Activated CD4-positive, alpha-beta T cell treated with anti-CD3 and anti-CD28 coated beads, Interleukin-2, amount 10 ng/mL, durations not matched to agents 24 days and 14 days (primary cell): ENCODE measurements at places on chromosomes 4 and X. TPM values are rescaled to one million over a fixed set of nuclear protein-coding genes. Genes with fewer than 3 reads are reported as not detected.

DNA sequence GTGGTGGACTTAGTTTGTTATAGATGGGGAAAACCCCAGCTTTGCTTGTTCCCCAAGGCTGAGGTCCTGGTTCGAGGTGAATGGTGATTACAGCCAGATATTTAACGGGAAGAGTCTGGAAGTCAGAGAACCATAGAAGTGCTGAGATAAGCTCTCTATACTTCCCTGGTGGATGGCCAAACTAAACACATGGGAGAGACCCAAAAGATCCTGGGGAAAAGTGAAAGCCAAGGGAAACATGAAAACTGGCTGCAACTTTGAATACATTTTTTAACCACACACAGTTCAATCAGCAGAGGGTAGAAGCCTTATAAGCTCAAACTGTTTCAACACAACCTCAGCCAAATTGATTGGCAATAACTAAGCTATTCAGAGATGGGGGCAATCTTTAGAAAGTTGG is 29.3 kb upstream of the SRPX start:
- H3K27ac ChIP-seq: no peak overlapping the region
- no peaks in the 10 kb centered on the region for H3K4me1 ChIP-seq
- no peak overlapping the region for H3K4me3 ChIP-seq
- H3K27me3 ChIP-seq: peaks cover 3% of the 10 kb centered on the region

DNA sequence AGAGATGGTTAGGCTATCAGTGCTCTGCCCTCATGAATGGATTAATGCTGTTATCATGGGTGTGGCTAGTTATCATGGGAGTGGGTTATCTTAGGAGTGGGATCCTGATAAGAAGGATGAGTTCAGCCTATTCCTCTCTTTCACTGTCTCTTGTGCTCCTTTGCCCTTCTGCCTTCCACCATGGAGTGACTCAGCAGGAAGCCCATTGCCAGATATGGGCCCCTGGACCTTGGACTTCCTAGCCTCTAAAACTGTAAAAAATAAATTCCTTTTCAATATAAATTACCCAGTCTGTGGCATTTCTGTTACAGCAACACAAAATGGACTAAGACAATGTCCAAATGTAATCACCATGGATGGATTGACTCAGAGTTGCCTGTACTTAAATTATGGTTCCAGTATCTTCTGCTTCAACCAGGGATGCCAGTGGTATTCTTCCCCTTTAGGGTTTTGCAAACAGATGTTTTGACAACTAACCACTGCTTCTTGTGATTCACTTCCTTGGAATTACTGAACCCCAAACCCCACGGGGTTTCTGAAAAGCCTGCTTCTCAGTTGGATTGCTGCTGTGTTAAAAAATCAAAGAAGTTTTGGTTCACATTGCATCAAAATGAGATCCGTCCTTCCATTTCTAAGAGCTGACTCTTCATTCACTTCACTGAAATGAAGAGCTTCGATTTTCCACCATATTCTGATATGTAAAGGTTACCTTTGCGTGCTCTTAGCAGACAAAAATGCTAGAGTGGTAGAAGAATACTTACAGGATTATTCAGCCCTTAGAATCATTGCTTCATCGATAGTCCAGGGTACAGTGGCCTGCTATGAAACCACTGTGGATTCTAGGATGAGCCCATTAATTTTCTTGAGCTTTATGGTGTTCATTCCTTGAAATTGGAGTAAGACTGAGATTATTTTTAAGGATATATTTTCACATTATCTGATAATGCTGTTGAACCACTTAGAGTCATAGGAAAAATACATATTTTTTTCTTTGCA is 107.7 kb downstream of the FRMPD4 start:
- H3K27me3 ChIP-seq: no peaks in the 10 kb centered on the region

- DNase-seq: peak; percentile 67
- H3K4me1 ChIP-seq: peaks cover 53% of the 10 kb centered on the region
- peak overlapping the region; percentile 69 for H3K27ac ChIP-seq
- H3K27me3 ChIP-seq: no peaks in the 10 kb centered on the region
- H3K4me3 ChIP-seq: peak overlapping the region; percentile 56
- peaks cover 58% of the 10 kb centered on the region for H3K36me3 ChIP-seq
Measured at GRCh38 chr4:184384056-184384809, 90.1 kb downstream of the IRF2 start.

Gene FAM47A
- not detected in 2 replicates for total RNA-seq

- no peaks in the 10 kb centered on the region for H3K27me3 ChIP-seq
- no peak for DNase-seq
- no peaks in the 10 kb centered on the region for H3K4me1 ChIP-seq
- H3K4me3 ChIP-seq: no peak overlapping the region
- no peak overlapping the region for H3K27ac ChIP-seq
Measured at GRCh38 chr4:132071815-132072214, 1077.3 kb upstream of the PCDH10 start.

GRCh38 chrX:37926700-37927099 is 79.3 kb upstream of the DYNLT3 start:
- H3K27ac ChIP-seq: no peak overlapping the region
- peaks cover 4% of the 10 kb centered on the region for H3K4me1 ChIP-seq
- DNase-seq: no peak
- no peaks in the 10 kb centered on the region for H3K27me3 ChIP-seq
- no peaks in the 10 kb centered on the region for H3K36me3 ChIP-seq

Gene IL3RA
- 3.1 and 3.4 TPM in 2 replicates for total RNA-seq

Gene STOX2
- not detected in 2 replicates for total RNA-seq

Gene PABPC1L2B
- not detected in 2 replicates for total RNA-seq

DNA sequence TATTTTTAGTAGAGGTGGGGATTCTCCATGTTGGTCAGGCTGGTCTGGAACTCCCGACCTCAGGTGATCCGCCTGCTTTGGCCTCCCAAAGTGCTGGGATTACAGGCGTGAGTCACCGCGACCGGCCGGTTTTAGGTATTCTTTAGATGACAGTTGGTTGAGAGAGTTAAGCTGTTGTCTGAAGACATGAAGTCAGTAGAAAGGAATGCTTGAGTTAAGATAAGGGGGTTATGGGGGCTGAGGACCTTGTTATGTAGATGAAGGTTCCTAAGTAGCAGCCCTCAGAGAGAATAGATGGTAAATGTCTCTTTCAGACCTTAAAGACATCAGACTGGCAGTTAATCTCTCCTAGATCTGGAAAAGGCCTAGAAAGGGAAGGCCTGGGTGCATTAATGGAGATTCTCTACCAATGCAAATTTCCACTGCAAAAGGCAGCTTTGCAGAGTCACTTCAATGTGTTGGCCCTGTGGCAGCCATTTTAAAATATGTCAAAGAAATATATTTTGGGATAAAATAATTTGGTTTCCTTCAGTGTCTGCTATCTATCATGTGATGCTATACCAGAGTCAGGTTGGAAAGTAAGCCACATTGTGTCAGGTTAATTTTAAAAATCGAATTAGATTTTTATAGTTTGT is 6.4 kb upstream of the ZNF674 start:
- peaks cover 23% of the 10 kb centered on the region for H3K36me3 ChIP-seq
- no peak for DNase-seq
- H3K4me1 ChIP-seq: peaks cover 4% of the 10 kb centered on the region
- H3K27ac ChIP-seq: no peak overlapping the region
- H3K27me3 ChIP-seq: no peaks in the 10 kb centered on the region
- H3K4me3 ChIP-seq: no peak overlapping the region

- H3K27ac ChIP-seq: no peak overlapping the region
- no peaks in the 10 kb centered on the region for H3K36me3 ChIP-seq
- H3K4me1 ChIP-seq: no peaks in the 10 kb centered on the region
- DNase-seq: no peak
- no peak overlapping the region for H3K4me3 ChIP-seq
- no peaks in the 10 kb centered on the region for H3K27me3 ChIP-seq
Measured at GRCh38 chr4:149055624-149056023, 613.4 kb upstream of the NR3C2 start.

GRCh38 chrX:100587861-100588260 is 3.1 kb downstream of the TNMD start:
- DNase-seq: no peak
- no peak overlapping the region for H3K4me3 ChIP-seq
- no peak overlapping the region for H3K27ac ChIP-seq

GRCh38 chrX:120453985-120454384 is 15.1 kb downstream of the LAMP2 start:
- DNase-seq: no peak
- no peak overlapping the region for H3K27ac ChIP-seq
- no peaks in the 10 kb centered on the region for H3K27me3 ChIP-seq

DNA sequence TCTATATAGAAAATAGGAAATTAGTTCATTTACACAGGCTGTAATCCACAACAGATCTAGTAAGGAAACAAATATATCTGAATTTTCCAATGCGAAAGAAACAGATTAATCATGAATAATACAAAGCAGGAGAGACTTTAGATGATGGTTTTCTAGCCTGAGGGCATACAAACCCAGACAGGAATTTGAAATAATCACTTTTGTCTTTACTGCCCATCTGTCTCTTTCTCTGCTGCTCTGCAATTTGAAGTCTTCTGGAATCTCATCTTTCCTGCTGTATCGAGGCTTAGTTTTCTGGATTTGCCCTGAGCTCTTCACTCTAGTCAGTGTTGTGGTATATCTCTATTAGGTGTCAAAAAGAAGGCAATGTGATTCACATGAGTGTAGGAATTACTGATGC is 711.8 kb upstream of the FAM241A start:
- H3K27me3 ChIP-seq: no peaks in the 10 kb centered on the region
- no peaks in the 10 kb centered on the region for H3K4me1 ChIP-seq
- H3K4me3 ChIP-seq: no peak overlapping the region
- H3K36me3 ChIP-seq: no peaks in the 10 kb centered on the region
- H3K27ac ChIP-seq: no peak overlapping the region

GRCh38 chr4:4663028-4663427 is 121.2 kb upstream of the STX18 start:
- no peaks in the 10 kb centered on the region for H3K4me1 ChIP-seq
- no peaks in the 10 kb centered on the region for H3K36me3 ChIP-seq
- DNase-seq: no peak
- H3K27ac ChIP-seq: no peak overlapping the region
- H3K4me3 ChIP-seq: no peak overlapping the region

Gene TNMD
- total RNA-seq: not detected in 2 replicates

Gene GPC4
- 0.05 TPM in 1 of 2 replicates, not detected in the other for total RNA-seq

- no peak overlapping the region for H3K27ac ChIP-seq
- H3K36me3 ChIP-seq: no peaks in the 10 kb centered on the region
- H3K4me1 ChIP-seq: peaks cover 5% of the 10 kb centered on the region
- no peak overlapping the region for H3K4me3 ChIP-seq
Measured at GRCh38 chrX:24231131-24231540, 81.6 kb downstream of the ZFX start.

Gene PABPC5
- not detected in 2 replicates for total RNA-seq

Gene RASGEF1B
- 3.9 and 5.5 TPM in 2 replicates for total RNA-seq

Gene S100G
- total RNA-seq: not detected in 2 replicates

DNA sequence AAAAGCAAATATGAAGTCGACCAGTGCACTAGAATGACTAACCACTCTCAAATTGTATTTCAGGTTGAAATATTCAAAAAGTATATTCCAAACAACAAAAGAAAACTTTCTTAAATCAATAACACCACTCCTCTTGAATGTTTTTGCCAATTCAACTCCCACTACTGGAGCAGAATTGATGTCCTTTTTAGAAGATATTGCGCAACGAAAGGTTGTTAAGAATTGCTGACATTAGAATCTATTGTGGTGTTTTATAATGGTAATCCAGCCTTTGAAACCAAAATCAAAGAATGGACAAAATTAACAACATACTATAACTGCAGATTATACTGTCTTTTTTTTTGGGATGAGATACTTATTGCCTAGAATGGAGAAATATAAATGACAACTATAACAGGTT is 331.3 kb downstream of the GRXCR1 start:
- no peaks in the 10 kb centered on the region for H3K36me3 ChIP-seq
- no peak for DNase-seq
- H3K27ac ChIP-seq: no peak overlapping the region
- H3K27me3 ChIP-seq: no peaks in the 10 kb centered on the region

DNA sequence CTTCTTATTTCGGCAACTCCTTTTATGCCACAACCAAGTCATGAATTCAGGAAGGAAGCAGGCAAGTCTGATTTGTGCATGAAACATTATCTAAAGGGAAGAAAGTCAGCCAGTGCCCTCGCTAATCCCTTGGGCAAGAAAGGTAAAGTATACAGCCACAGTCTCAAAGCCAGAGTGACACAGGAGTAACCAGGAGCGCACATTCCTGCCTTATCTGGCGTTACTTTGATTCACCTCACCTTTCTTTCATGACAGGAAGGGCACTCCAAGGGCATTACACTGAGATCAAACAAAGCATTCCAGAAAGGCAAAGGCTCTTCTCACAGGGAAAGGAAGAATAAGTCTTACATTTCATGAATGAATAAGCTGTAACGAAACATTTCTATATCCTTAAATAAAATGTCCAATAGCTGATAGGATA is 38.8 kb downstream of the FAT1 start:
- H3K27me3 ChIP-seq: no peaks in the 10 kb centered on the region
- H3K4me1 ChIP-seq: no peaks in the 10 kb centered on the region
- no peaks in the 10 kb centered on the region for H3K36me3 ChIP-seq
- no peak overlapping the region for H3K4me3 ChIP-seq
- no peak for DNase-seq

DNA sequence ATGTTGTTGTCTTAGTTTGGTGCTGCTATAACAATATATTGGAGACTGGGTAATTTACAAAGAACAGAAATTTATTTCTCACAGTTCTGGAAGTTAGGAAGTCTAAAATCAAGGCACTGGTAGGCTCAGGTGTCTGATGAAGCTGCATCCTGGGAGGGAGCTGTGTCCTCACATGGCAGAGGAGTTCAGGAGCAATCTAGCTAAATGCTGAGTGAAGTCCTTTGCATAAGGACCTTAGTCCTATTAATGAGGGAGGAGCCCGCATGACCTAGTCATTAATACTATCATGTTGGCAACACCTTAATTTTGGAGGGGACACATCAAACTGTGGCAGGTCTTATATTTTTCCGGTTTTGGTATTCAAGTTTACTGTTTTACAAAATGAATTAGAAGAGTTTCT is 36.0 kb upstream of the NSUN7 start:
- peaks cover 25% of the 10 kb centered on the region for H3K4me1 ChIP-seq
- H3K27ac ChIP-seq: no peak overlapping the region
- no peak for DNase-seq
- no peak overlapping the region for H3K4me3 ChIP-seq

DNA sequence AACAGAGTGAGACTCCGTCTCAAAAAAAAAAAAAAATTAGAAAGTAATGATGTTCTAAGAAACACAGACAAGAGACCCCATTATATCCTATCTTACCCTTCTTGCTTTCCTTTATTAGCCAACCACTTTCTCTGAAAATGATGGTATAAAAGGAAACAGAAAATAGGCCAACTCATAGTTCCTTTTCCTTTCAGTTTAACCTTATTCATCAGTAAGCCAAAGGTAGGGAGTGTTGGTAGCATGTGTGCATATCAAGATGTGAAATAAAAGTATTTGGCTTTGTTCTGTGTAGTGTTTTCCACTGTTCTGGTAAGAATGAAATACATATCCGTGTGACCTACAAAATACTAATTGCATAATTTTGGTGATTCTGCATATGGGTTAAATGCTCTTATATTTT is 266.6 kb downstream of the ZNF674 start:
- H3K4me3 ChIP-seq: peak overlapping the region; percentile 58
- H3K27me3 ChIP-seq: no peaks in the 10 kb centered on the region
- DNase-seq: no peak

GRCh38 chr4:38681281-38681991 is 17.4 kb downstream of the KLF3 start:
- no peak for DNase-seq
- peaks cover 21% of the 10 kb centered on the region for H3K4me1 ChIP-seq
- H3K4me3 ChIP-seq: no peak overlapping the region
- no peak overlapping the region for H3K27ac ChIP-seq

Gene MTNR1A
- total RNA-seq: not detected in 2 replicates
